Uterus (tissue), 4 donors: ENCODE measurements at places on chromosomes 1 and 21.

GRCh38 chr1:240691909-240692705 is 80.2 kb upstream of the GREM2 start:
- DNase-seq = peak; percentile 25

GRCh38 chr1:48681476-48682305 is 95.0 kb downstream of the BEND5 start:
- peak; percentile 50 for DNase-seq

GRCh38 chr1:200305806-200306205 is 104.0 kb downstream of the ZNF281 start:
- no peak for DNase-seq

GRCh38 chr1:111274653-111275052 is 16.0 kb upstream of the CHIA start:
- no peak for DNase-seq

DNA sequence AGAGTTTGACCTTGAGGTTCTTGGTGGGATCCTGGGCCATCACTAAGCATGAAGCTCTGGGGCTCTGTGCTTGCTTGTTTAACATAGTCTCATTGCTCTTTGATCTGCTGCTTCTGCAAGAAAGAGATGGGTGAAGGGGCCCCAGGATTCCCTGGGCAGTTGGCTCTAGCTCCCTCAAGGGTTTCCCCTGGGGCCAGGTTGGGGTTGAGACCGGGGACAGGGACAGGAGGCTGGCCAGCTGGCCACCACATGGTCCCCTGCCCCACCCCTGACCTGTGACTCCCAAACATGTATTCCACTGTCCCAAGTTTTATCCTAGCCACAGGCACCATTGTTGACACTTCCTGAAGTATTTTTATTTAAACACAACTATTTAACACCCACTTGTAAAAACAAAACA is 69.5 kb downstream of the FHAD1 start:
- no peak for DNase-seq

DNA sequence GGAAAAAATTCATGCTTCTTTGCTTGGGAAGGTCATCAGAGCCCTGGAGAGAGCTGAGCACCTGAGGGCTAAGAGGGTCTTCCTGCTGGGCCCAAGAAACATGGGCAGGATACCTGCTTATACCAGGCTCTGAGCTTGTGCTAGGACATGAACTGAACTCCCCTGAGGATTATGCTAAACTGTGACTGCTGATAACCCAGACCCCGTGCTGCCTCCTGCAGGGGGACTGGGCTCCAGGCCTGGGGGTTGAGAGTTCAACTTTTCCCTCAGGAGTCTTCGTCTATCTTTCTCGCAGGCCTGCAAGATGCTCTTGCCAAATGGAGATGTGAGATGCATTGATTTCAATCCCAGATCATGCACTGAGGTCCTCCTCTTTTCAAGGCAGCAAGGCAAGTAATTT is 368.5 kb downstream of the HHAT start:
- DNase-seq = no peak

- DNase-seq = no peak
Measured at GRCh38 chr21:45050345-45050796, 24.0 kb upstream of the ADARB1 start.

DNA sequence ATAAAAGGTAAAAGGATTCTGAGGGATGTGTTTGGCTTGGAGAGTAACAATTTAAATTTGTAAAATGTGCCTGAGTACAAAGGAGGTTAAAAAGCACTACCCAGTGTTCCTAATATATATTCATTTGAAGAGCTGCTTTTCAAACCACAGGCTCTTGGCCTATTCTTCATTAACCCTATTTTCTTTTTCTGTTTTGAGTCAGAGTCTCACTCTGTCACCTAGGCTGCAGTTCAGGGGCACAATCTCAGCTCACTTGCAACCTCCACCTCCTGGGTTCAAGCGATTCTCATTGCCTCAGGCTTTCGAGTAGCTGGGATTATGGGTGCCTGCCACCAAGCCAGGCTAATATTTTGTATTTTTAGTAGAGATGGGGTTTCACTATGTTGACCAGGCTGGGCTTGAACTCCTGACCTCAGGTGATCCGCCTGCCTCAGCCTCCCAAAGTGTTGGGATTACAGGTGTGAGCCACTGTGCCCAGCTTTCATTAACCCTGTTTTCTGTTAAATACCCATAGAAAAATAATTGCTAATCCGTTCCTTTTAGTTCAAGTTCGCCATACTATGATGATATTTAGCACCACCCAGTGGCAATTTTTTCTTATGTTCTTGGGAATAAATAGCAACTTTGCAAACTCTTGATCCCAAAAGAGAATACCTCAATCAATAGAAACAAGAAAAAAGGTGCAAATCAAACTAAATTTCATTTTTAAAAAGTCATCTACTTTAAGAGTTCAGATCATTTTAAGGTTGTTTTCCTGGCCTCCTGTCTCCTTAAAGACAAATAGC is 30.5 kb downstream of the ZBTB8OS start:
- DNase-seq = no peak

DNA sequence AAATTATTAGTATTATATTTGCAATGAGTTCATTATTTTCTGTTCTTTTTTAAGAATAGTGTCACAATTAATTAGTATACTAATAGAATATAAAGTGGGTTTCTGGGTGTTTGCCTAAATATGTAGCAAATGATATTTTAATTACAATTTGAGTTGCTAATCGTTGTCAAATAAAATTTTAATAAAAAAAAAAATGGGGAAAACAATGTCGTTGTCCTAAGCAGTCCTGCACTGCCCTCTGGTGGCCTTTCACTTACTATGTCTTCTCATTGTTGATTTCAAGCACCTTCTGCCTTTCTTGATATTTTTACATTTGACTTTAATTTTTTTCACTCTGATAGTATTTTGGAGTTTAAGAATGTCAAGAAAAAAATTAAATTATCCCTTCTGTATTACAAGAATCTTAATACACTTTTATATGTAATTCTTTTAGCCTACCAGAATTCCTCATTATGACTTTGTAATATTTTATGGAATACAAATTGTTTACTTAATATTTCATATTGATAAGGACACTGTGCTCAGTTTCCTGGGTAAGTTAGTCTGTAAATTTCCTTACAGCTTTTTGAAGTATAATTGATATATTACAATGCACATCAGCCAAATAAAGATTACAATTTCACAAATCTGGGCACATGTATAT is 104.5 kb upstream of the FMN2 start:
- no peak for DNase-seq

DNA sequence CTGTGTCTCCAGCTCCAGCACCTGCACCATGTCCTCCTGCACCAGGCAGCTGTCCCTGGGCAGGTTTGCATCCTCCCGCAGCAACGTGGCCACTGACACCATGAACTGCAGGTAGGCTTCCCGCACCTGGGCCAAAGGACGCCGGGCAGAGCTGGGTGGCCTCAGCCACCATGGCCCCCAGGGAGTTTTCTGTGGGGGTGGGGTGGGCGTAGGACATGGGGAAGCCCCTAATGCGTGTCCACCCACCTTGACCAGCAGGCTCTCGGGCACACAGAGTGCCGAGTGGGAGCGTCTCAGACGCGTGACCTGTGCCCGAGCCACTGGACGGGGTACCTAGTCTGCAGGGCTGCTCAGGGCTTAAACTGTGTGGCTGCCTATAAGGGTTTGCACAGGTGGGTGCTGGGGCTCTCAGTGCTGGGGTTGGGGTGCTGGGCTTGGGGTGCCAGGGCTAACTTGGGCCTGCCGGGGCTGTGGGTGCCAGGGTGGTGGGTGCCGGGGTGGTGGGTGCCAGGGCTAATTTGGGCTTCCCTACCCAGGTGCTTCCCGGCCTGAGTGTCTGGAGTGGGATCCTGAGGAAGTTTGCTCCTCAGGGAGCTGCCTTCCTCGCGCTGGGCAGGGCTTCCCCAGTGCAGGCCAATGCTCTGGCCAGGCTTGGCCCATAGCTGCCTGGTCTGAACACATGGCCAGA is 17.7 kb downstream of the PRXL2B start:
- DNase-seq = no peak

- DNase-seq = no peak
Measured at GRCh38 chr21:26835714-26836265, 9.4 kb downstream of the ADAMTS1 start.

- no peak for DNase-seq
Measured at GRCh38 chr1:156112276-156113137, 2.0 kb upstream of the LMNA start.

- no peak for DNase-seq
Measured at GRCh38 chr21:34609244-34609932, 5.5 kb downstream of the RCAN1 start.

- no peak for DNase-seq
Measured at GRCh38 chr1:33908324-33908956, 44.6 kb downstream of the HMGB4 start.

DNA sequence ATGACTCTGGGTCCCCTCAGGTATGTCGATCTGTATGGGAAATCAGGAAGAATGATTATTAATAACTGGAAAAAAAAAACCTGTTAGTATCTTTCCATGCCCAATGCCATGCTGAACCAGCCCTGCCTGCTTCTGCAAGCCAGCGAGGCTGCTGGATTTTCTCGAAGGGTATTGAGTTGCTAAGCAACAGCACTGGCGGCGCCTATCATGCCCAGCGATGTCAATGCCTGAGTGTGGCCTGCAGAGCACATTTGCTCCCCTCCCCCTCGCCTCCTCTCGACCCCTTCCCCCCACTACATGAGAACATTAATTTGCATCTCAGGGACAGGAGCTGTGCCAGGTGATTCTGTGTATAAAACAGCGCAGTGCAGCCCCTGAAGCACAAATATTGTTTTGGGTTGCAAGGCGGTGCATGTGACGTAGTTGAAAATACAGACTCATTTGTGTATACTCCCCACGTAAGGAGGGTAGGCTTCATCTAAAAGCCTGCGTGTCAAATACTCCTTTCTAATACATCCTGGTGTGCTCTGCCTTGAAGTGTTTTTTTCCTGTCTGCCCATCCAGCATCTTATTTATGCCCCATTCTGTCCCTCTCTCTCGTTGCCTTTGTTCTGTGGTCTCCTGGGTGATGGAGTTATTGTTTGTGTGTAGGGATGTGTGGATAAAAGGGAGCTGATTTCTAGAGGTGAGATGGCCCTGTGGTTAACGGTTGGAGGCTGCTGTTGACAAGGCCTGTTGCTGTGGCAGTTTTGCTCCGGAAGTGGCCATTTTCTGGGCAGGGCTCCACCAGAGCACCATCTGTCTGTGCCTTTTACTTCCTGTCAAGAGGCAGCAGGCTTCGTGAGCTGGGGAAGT is 32.7 kb upstream of the ATP5PO start:
- peak; percentile 67 for DNase-seq

GRCh38 chr1:229410692-229411433 is 23.0 kb downstream of the ACTA1 start:
- DNase-seq = peak; percentile 70
